ENCODE measurements at places on chromosomes 5 and 9.

DNA sequence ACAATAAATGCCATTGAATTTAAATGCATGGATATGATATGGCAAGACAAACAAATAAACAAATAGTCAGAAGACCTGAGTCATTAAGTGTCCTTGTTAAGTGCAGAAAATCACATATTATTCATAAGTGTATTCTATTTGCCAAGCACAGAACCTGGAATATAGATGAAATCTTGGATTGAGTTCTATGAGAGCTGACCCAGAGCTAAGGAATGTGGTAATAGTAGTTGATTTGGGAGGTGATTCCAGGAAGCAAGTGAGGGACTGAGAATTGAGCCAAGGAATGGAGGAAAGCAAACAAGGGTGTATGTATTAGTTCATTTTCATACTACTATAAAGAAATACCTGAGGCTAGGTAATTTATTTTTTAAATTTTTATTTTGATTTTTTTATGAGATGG lies 208.9 kb downstream of the TRIM32 start:
- DNase-seq: no peak

- no peak for DNase-seq
These were observed 38.9 kb upstream of the HMGCS1 start for GRCh38 chr5:43352131-43352530.

DNA sequence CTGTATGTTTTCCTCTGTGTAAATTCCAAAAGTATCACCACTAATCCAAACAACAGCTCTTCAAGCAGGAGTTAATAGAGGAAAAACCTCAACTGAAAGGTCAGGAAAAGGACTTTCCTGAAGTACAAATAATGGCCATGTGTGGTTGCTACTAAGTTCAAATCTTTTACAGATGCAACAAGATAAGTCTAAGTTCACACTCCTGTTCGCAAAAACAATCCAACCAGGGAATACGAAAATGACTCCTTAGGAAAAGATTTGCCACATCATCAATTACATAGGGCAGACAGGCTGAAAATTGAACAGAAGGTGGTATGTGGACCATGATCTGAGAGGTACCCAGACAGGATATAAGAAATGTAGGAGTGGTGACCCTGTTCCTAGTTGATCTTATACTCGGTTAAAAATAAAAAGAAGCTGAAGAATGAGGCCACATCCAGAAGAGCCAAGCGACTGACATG lies 210.2 kb downstream of the TSSK1B start:
- no peak for DNase-seq

DNA sequence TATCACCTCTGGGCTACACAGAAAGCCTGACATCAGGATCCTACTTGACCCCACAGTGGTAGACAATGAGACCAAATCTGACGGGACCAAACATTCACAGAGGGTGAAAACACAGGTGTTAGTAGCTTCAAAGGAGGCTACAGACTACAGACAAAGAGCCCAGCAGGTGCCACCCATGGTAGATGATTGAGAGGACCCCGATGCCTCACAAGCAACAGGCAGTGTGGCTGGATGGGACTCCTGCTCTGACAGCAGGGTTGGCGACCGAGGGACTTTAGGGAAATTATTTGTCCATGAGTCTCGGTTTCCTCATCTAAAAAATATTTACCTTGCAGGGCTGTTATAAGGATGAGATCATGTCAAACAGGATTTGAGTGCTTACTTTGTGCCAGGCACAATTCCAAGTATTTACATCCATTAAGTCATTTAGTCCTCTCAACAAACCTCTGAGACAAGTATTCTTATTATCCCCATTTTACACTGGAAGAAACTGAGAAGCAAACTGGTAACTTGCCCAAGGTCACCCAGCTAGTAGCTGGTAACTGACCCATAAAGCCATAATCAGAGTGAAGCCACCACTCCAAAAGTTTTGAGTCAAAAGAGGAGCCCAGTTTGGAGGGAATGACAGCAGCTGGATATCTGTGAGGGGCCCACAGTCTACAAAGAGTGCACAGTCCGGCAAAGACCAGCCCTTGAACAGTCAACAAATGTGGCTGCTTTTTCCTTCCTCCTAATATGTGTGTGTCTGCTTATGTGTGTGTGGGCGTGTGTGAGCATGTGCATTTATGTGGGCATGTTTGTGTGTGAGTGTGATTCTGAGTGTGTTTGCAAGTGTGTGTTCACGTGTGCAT lies 502.0 kb downstream of the BNC2 start:
- DNase-seq: no peak

- no peak for DNase-seq
These were observed 274.6 kb upstream of the IRX2 start for GRCh38 chr5:3026099-3026498.

DNA sequence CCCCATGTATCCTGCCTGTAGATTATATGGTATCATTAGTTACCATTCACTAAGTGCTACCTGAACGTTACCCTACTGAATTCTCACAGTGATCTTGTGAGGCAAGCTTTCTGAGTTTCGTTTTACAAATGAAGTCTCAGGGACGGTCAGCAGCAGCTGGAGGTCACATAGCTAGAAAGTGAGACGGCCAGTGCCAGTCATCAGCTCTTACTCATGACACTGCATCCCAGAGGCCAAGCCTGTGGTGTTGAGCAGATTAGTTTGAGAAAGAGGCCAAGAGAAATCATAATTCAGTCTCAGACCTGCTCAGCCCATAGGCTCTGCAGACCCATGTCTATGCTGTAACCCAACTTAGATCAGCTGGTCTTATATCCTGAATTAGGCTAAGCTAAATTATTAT lies 95.7 kb upstream of the EGFLAM start:
- no peak for DNase-seq

GRCh38 chr9:121026768-121027167 lies 23.3 kb downstream of the C5 start:
- DNase-seq: no peak

GRCh38 chr5:1942158-1942557 lies 59.4 kb upstream of the IRX4 start:
- DNase-seq: no peak

GRCh38 chr5:132422720-132423437 lies 53.4 kb downstream of the SLC22A5 start:
- DNase-seq: peak; percentile 55

DNA sequence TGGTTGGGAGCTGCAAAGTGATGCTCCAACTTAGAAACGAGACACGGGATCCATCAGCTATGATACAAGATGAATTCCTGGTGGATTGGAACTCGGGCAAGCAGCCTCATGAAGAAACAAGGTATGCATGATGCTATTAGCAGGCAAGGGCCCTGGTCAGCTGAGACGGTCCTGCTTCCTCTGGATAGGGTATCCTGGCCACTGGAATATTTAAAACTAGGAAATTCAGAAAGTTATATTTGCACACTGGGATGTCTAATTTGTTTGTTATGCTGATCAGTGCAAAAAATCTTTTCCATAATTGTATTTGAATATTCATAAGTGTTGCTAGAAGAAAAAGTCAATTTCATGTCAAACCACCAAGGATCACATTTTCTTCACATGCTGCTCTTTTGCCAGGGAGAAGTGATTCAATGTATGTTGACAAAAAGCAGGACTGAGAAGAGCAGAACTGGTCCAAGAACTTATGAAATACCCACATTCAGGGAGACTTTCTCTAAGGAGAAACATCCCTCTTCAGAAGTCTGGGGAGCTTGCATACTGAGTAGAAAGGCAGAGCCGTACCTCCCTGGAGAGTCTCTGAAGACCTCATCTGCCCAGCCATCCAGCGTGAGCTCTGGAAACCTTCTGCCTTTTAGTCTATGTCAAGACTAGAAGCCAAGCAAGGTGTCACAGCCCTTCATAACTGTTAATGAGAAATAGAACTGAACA lies 6.7 kb upstream of the NXNL2 start:
- DNase-seq: no peak

- no peak for DNase-seq
These were observed 16.3 kb downstream of the CARD19 start for GRCh38 chr9:93112116-93112863.

GRCh38 chr5:83965441-83965840 lies 244.8 kb upstream of the HAPLN1 start:
- DNase-seq: no peak

GRCh38 chr9:34399729-34400128 lies 23.0 kb upstream of the MYORG start:
- no peak for DNase-seq

DNA sequence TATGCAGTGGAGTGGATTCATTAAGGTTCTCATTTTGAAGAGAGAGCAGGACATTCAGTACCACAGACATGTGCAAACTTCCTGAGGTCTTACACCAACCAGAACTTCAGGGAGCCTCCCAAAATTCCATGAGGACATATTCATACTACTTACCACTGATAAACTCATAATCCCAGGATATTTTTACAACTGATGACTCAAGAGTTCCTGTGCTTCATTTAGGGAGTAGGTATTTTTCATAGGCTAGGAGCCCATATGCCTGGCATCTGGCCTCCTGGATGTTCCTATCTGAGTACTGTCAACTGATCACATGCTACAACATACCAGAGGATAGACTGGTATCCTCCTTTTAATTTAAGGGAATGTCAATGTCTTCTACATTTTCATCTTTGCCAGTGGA lies 578.0 kb downstream of the EFNA5 start:
- DNase-seq: no peak

- DNase-seq: no peak
These were observed 536.5 kb downstream of the CDK5RAP2 start for GRCh38 chr9:120043448-120043847.

DNA sequence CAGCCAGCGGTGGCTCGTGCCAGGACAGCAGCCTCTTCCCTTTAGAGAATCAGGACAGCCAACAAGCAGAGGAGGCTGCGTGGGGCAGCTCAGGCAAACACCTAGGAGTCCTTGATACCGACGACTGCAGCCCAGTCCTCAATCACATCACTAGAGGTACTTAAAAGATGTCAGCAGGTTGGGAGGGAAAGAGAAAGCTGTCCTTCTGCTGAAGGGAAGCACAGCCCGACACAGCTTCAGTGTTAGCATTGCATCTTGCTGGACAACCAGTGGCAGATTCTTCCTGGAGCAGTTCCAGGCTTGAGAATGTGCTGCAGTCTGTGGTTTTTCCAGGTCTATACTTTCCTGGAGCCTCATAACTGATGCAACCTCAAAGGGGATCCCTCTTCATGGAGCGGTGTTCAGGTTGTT lies 230.5 kb downstream of the SYK start:
- no peak for DNase-seq

DNA sequence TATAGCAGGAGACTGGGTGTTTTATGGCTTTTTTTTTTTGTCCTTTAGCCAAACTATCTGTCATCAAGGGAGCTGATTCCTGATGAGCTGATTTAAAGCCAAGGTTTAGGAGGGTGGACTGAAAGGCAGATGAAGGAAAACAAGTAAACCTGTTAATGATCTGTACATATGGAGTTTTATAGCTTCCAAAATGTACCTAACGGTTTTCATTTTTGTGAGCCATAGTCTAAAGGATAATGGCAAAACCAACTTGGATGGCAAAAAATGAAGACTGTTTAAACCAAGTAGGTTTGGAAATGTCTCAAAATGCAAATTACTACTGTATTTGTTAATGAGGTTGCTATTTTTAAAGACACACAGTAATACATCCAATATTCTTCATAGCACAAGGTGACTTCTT lies 281.5 kb downstream of the YTHDC2 start:
- no peak for DNase-seq

DNA sequence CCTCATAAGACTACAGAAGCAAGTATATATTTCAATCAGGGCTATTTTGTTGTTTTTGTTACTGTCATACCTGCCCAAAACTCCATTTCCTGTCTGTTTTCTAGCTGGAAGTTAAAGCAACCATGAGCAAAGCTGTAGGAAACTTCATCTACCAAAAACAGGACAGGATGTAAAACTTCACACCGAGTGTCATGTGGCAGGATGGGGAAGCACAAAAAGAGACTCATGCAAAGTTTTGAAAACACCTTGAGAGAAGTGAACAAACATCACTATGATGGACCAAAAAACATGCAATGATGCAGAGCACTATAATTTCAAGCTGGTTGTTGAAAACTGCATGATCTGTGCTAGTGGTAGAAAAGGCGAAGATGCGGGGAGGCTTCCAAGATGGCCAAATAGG lies 6.3 kb upstream of the GZMA start:
- no peak for DNase-seq

DNA sequence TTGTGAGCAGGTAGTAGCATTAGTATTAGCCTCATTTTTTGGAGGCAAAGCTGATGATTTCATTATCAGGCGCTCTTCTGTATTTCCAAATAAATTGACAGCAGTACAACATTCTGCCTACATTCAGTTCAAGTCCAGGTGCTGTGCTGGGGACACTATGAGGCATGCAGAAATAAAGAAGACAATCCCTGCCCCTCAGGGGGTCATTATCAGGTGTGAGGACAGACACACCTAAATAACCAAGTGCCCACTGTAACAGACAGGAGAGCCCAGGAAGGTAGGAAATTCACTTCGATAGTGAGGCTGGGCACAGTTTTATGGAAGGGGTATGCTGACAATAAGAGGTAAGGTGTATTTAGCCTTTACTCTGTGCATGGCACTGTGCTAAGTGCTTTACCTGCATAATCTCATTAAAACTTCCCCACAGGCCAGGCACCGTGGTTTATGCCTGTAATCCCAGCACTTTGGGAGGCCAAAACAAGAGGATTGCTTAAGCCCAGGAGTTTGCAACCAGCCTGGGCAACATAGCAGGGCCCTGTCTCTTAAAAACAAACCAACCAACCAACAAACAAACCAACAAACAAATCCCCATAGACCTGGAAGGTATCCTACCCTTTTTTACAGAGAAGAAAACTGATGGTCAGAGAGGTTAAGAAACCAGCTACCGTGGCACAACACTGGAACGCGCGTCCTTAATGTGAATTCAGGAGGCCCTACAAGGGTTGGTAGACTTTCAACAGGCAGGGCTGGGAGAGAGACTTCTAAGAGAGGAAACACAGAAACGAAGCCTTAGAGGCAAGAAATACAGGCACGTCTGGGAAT lies 17.5 kb upstream of the GPX3 start:
- DNase-seq: no peak

- no peak for DNase-seq
These were observed 109.1 kb downstream of the ALDH1A1 start for GRCh38 chr9:72843520-72844439.

DNA sequence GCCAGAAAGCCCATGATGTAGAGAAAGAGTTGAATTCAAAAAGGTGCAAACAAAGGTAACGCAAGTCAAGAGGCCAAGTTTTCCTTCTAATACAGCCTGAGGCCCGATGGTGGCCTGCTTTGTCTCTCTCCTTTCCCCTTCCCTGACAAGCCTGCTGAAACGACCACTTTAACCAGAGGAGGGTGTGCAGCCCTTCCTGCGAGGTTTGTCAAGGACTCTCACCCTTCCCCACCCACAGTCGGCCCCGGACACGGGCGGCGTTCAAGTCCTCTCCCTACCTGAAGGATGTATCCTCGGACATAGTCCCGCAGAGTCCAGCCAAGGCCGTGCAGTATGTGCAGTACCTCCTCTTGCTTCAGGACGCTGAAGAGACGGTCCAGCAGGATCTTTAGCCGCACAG lies 318.2 kb downstream of the BNC2 start:
- no peak for DNase-seq

All from GM10248 (cell line).